ENCODE measurements at places on chromosomes 6 and 20.

- DNase-seq: no peak
Observed at GRCh38 chr20:49993301-49993751, 10.5 kb downstream of the SNAI1 start.

- DNase-seq: no peak
Observed at GRCh38 chr6:136751522-136751956, 40.7 kb downstream of the MAP3K5 start.

GRCh38 chr6:106413016-106413415, 52.5 kb downstream of the CRYBG1 start:
- DNase-seq: no peak

DNA sequence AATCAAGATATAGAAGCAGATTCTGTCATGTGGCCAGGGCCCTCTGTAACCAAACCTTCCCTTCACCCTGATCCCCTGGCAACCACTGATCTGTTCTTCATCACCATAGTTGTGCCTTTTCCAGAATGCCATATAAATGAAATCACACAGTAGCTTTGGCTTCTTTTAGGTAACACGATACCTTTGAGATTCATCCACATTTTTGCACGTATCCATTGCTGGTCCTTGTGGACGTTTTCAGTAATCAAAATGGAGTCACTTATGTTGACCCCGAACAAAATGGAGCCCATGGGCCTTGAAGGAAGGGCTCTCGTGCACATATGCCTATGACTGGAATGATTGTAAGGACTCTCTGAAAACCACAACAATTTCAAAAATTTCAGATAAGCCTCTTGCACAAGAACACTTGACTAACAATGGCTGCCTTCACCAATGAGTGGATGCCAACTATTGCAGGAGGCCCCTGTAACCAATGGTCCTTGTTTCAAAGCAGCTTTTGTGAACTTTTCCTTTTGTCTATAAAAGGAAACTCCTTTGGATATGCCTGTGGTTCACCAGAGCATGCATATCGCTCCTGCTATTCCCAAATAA, 84.3 kb upstream of the RALY start:
- no peak for DNase-seq

DNA sequence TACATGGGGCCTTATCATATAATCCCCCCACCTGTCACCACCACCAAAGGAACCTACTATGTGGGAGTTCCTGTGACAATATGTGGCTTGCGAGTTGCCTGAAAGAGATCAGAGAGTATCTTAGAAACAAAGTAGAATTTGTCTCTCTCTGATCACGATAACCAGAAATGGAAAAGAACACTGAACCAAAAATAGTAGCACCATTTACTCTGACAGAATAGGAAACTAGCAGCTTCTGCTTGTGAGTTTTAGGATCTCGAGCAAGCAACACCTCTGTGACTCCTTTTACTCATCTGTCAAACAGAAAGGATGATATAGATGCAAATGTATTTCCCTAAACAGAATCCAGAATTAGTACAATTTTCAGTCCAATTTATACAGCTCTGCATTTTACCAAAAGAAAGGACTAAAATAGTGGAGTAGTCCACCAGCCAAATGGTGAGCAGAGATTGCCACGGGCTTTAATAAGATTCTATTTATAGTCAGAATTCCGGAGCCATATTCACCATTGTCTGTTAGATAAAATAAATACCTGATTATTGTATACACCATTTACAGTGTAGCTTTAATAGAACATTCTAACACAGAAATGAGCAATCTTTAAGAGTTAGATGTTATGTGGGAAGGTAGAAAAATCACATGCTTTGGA, 19.9 kb upstream of the STMND1 start:
- no peak for DNase-seq

- no peak for DNase-seq
Observed at GRCh38 chr6:149563928-149564325, 2.2 kb upstream of the GINM1 start.

- peak; percentile 92 for DNase-seq
Observed at GRCh38 chr20:47725248-47725973, 59.9 kb downstream of the SULF2 start.

GRCh38 chr6:74117113-74117512, 421.1 kb downstream of the CD109 start:
- no peak for DNase-seq

GRCh38 chr6:87860902-87861301, 158.9 kb upstream of the AKIRIN2 start:
- DNase-seq: no peak

DNA sequence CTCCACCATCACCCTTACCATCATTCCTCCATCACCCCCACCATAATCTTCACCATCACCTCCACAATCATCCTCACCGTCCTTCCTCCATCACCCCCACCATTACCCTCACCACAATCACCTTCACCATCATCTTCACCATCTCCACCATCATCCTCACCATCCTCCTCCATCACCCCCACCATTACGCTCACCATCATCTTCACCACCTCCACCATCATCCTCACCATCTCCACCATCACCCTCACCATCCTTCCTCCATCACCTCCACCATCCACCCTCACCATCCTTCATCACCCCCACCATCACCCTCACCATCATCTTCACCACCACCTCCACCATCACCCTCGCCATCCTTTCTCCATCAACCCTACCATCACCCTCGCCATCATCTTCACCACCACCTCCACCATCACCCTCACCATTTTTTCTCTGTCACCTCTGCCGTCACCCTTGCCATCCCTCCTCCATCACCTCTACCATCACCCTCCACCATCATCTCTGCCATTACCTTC, 33.1 kb upstream of the MPC1 start:
- DNase-seq: no peak
